ENCODE measurements at places on chromosomes 16 and 17.

- DNase-seq = no peak
Measured at GRCh38 chr17:11986179-11986941, 10.9 kb downstream of the ZNF18 start.

- no peak for DNase-seq
Measured at GRCh38 chr16:72736074-72736473, 311.9 kb downstream of the ZFHX3 start.

DNA sequence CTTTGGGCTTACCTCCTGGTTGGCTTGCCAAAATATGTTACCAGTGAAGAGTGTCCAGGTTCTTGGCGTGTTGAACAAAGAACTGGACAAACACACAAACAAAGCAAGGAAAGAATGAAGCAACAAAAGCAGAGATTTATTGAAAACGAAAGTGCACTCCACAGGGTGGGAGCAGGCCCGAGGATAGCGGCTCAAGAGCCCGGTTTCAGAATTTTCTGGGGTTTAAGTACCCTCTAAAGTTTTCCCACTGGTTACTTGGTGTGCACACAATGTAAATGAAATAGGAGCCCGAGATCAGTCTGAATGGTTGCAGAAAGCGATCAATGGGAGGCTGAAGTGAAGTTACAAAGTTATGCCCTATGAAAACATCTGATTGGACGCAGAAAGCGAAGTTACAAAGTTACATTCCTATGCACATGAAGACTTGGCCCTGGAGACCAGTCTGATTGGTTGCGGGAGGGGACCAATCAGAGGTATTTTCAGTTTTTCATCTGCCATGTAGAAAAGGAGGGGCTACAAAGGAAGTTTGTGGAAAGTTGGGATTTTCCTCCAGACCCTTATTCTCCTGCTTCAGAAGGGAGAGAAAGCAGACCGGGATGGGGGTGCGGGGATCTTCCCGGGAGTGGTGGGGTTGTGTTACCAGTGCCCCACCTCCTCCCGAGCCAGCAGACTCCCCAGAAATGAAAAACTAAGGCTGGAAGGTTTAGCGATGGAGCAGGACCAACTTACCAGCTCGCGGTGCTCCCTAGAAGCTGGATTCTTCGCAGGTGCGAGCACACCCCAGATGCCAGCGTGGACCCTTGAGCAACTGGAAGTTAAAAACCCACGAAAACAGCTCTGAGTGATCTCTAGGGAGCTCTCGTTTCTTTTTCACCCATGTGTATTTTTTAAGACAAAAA is at the start of gene SLFN12:
Gene SLFN12, minus strand, starts transcription at position 325 of the 899 bp plus-strand sequence. CDS start 9,472 bp downstream, outside the sequence.
- DNase-seq = no peak

- DNase-seq = no peak
Measured at GRCh38 chr16:74107795-74108610, 188.6 kb upstream of the PSMD7 start.

DNA sequence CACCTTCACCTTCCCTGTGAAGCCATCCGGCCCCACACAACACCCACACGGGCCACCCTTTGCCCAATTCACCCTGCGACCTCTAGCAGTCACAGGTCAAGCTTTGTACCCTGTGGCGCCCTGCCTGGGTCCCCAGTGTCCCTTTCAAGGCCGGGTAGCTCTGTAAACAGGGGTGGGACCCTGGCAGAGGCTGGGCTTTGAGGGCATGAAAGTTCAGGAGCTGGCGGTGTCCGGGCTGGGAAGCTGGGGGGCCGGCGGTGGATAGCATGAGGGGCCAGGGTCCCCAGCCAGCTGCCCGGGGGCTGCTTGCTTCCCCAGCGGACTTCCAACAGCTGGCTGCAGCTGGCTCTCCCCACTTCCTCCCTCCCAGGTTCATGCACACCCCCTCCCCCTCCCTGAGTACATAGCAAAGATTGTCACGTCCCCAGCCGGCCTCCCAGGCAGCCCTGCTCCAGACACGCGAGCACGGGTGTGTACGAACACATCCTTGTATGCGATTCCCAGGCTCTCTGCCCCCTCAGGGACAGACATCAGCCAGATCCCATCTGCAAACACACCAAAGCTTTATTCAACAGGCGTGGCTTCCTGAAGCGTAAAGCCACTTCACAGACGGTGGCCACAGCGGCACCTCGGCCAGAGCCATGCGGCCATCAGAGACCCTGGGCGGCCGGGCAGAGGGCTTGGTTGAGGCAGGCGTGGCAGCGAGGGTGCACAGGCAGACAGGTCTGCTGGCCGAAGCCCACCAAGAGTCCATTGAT is 8.2 kb downstream of the NTHL1 start:
- DNase-seq = no peak

DNA sequence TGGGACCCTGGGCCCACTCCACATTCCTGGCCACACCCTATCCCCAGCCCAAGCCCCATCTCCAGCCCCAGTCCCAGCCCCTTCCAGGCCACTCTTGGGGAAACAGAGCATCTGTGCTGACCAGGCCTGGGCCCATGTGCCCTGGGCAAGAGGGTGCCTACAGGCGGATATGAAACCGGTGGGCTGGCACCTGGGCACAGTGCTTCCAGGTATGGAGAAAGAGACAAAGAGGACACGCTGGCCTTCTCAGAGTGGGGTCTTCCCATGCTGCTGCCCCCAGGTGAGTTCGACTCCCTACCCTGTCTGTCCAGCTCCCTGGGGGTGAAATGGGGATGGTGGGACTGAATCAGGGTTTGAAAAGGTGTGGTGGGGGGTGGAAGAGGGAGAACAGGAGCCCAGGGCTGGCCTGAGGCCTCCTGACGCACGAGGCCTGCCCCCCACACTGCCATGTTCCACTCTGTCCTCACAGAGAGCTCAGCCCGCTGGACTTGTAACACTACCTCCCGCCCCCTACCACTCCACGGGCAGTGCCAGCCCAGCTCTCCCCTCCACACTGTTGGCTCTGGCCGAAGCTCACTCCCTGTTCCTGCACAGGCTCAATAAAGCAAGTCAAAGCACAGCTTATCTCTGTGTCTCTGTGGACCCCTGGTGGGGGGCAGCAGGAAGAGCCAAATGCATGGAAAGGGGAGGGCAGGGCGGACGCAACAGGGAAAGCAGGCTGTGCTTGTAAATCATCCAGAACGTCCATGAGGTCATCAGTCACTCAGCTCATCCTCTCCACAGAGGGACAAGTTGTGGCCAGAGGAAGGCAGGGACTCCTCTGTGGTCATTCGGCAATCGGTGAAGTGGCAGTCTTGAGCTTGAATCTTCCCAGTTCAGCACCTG is 71.1 kb upstream of the TMEM97 start:
- no peak for DNase-seq

DNA sequence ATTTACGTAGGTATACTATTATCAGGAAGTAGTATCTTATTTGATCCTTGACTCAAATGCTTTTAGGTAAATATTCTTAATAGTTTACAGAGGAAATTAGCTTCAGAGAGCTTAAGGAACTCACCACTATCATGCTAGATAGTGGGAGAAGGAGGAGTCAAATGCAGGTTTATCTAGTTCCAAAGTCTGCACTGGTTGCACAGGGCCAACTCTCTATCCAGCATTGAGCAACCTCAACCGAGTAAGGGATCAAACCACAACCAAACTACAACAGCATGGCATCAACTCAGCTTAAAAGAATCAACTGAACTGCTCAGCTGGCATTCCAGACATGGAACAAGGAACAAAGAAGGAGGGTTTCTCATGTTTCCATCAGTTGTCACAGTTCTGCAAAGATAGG is 306.0 kb downstream of the MAF start:
- DNase-seq = no peak

DNA sequence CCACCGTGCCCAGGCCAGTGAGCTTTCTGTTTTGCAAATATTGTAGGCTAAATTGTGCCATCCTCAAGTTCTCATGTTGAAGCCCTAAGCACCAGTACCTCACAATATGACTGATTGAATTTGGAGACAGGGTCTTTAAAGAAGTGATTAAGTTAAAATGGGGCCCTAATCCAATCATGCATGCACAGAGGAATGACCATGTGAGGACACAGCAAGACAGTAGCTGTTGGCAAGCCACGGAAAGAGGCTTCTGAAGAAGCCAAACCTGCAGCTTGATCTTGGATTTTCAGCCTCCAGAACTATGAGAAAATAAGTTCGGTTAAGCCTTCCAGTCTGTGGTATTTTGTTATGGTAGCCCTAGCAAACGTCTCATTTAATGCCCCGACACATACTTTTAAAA is 24.9 kb downstream of the TOM1L2 start:
- DNase-seq = no peak

- no peak for DNase-seq
Measured at GRCh38 chr16:7093511-7093910, 239.1 kb upstream of the RBFOX1 start.

DNA sequence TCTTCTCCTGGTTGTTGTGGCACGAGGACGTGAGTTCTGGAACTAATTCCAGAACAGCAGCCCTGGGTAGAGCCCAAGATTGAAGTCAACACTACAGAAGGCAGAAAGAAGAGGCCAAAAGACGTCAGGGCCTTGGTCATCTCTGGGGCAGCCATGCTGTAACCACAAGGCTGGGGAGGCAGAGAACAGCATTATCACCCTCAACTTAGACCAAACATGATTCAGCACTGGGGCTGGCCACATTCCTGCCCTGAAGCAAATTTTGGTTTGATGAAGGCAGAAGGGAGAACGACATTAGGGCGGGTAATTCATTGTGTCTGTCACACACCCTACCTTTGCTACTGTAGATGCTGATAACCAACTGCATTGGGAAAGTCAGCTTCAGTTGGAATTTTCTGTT is 9.7 kb upstream of the ALOX15B start:
- no peak for DNase-seq

- no peak for DNase-seq
Measured at GRCh38 chr17:83176623-83177583, 97.5 kb downstream of the METRNL start.

- DNase-seq = no peak
Measured at GRCh38 chr16:66569827-66570405, 3.7 kb downstream of the CMTM1 start.

GRCh38 chr17:17783116-17783824 is 53.5 kb downstream of the SREBF1 start:
- DNase-seq = peak; percentile 13

GRCh38 chr16:18834864-18835263 is 33.5 kb upstream of the ARL6IP1 start:
- DNase-seq = no peak

GRCh38 chr16:7318686-7319085 is 14.0 kb upstream of the RBFOX1 start:
- DNase-seq = no peak

DNA sequence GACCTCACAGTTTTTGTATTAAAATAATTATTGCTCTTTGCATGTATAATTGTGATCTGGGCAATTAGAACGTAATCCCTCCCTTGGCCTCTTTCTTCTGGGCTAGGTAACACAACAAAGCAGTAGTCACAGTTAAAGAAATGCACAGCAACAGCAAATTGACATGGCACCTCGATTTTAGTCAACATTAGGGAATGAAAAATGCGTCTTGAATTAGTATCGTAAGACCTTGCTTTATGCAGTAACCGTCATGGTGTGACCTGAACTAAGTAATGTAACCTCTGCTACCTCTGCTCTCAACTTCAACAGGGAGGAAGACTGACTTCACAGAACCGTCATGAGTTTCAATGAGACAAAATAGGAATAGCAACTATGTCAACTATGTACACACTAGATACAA is 265.4 kb upstream of the MAF start:
- DNase-seq = no peak

DNA sequence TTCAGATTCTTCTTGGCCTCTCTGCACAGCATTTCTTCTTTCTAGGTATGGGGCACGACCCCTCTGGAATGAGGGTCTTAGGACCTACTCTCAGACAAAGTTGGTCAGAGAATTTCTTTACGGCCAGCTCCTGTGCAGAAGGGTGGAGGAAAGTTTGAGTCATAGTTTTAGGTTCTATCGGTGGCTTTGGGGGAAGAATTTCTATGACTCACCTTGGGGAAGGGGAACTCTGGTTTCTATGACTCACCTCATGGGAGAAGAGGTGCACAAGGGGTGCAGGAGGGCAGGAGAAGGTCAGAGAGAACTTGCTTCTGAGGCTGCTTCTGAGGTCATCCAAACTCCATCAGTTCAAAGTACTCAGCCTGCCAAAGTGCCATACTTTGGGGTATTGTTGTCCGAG is 2.5 kb upstream of the ABCC12 start:
- DNase-seq = peak; percentile 8

DNA sequence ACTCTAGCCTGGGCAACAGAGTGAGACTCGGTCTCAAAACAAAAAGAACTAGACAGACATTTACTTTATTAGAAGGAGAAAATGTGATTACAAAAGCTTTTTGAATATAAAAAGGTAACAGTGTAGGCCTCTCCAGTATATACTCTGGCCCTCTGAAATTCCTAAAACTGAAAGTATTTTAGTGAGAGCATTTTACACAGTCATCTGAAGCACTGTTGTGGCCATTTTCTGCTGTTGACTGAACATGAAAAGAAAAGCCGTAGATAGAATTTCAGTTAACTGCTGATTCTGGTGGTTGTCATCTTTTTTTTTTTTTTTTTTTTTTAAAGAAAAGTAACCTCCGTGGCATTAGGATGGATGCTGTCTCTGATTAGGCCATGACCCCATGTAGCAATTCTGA is 15.6 kb downstream of the DUSP14 start:
- no peak for DNase-seq

GRCh38 chr17:42982266-42982665 is 1.9 kb downstream of the RUNDC1 start:
- DNase-seq = no peak

DNA sequence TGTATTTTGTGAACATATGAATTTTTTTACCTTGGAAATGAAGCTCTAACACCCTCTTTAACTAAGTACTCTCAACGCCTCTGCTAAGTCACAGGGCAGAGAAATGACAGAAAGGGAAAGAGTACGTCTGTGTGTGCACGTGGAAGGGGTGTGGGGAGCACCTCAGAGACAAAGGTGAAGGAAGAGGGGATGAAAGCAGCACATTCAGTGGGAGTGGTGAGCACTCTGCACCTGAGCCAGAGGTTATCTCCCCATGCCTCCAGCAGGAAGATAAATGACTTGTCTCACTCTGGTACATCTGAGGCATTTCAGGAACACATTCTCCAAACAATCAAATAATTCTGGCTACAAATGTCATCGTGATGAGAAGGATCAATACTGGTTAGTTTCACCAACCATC is 15.0 kb downstream of the GNA13 start:
- DNase-seq = no peak

GRCh38 chr16:76125871-76126270 is 151.3 kb upstream of the CNTNAP4 start:
- DNase-seq = no peak

- DNase-seq = no peak
Measured at GRCh38 chr16:12119037-12119436, 142.5 kb downstream of the SNX29 start.

- DNase-seq = no peak
Measured at GRCh38 chr17:14725729-14726128, 424.8 kb downstream of the HS3ST3B1 start.

- DNase-seq = no peak
Measured at GRCh38 chr17:55545806-55546205, 34.6 kb upstream of the SMIM36 start.

GRCh38 chr16:50685462-50686063 is 4.5 kb upstream of the SNX20 start:
- DNase-seq = no peak
